Right lobe of liver (tissue), 6 donors: ENCODE measurements at places on chromosomes 5 and 9.

GRCh38 chr9:81112627-81113452 lies 576.5 kb downstream of the TLE1 start:
- no peak for DNase-seq

DNA sequence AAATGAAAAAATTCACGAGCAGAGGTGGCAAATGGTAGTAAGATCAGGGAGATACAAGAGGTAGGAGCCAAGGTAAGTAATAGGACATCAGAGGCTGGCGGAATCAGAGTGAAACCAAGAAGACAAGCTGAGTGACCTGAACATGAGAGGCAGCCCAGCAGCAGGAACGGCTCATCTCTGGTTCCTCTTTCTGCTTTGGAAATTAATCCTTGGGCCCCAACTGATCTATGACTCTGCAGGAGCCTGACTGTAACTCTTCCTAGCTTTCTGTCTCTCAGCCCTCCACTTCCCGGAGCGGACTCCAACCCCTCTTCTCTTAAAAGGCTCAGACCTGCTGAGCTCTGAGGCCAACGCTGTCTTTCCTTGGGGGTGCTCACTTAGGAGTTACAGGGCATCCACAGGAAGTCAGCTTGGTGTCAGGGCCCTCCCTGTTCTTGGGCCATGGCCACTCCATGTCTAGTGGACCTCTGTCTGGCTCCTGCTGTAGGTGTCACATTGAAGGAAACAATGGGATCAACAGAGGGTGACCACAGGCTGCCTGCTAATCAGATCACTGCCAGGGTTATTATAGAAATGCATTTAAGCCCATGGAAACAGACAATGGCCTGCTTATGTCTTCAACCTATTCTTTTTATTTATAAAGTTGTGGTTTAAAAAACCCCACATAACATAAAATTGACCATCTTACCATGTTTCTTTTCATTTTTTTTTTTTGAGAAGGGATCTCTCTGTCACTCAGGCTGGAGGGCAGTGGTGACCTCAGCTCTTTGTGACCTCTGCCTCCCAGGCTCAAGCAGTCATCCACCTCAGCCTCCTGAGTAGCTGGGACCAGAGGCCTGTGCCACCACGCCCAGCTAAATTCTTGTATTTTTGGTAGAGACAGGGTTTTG lies 22.5 kb upstream of the SHB start:
- no peak for DNase-seq

DNA sequence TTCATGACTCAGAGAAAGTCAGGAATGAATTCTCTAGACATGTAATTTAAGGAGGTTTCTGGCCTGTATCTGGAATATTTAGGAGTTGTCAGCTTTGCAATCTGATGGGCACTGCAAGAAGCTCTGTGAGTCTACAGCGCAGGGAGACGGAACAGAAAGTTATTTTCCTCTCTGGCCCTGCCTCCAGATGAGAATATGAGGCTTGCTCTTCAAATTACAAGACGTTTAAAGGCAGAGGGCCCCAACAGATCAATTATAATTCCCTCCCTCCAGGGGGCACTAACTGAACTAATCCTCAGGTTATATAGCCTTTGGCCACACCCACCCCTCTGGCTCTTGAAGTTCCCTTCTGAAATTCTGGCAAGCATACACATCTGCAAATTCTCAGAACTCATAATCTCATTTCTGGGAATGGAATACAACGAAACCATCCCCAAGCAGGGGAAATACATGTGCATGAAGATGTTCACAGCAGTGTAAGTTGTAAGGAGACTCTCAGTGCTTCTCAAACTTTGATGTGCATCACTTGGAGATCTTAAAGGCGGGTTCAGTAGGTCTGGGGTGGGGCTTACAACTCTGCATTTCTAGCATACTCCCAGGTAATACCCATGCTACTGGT lies 307.6 kb downstream of the CWC27 start:
- DNase-seq: no peak

- DNase-seq: no peak
These were observed 22.3 kb upstream of the SNAPC3 start for GRCh38 chr9:15400281-15400941.

DNA sequence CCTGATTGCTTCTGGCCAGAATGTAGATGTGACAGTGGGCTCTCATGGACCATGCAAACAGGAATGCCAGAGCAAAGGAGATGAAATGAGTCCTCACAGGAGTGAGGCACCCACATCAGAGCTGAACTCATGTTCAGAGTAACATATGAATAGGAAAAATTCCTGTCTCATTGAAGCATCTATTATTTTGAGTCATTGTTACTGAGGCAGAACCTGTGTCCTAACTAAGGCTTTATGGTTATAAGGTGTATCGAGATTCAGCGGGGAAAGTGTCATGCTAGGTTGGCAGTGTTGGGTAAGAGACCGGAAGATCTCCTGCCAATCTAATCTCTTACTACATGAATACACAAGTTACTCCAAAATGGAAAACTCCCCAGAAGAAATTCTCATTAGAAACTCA lies 304.1 kb downstream of the TRPM3 start:
- DNase-seq: no peak
